ENCODE measurements at places on chromosomes 5 and 9.

- no peak for DNase-seq
These were observed 110.1 kb downstream of the HACD4 start for GRCh38 chr9:20921362-20921761.

- DNase-seq: no peak
These were observed 584.1 kb upstream of the NUDT12 start for GRCh38 chr5:104146652-104147051.

DNA sequence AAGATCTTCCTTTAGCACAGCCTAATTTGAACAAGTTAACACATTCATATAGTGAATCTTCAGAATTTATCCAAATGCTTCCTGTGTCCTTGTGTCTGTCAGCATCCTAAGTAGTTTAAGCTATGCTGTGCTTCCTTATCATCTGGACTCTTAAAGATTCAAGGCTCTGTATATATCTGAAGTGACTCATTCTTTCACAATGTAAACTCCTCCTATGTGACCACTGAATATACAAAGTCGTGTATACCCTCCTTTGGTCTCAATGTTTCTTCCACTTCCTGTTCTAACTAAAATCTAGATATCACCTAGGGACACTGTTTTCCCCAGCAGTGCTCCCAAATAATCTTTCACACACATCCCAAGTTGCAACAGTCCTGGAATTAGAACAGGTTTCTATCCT, 935.7 kb upstream of the NUDT12 start:
- no peak for DNase-seq

DNA sequence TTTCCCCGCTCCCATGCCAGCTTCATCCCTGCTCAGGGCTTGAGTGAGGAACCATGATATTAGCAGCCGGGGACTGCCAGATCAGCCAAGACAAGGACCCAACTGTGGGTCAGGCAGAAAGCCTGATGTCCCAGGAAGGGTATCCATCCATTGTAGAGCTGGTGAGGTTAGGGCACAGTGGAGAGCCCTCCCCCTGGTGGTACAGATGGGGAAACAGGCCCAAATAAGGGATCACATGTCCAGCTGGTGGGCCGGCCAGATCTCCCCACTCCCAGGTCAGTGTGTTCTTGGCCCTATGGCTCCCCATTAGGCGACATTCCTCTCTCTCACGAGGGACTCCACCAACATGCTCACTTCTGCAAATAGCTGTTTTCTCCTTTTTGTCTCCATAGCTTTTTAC, 9.0 kb downstream of the CDX1 start:
- DNase-seq: no peak
